Stimulated activated CD4-positive, alpha-beta T cell treated with anti-CD3 and anti-CD28 coated beads, Interleukin-1b, Interleukin-23, amount 100 ng/mL, for 1 hour (primary cell): ENCODE measurements at places on chromosomes 12 and 14.

GRCh38 chr12:76690921-76691700, 72.8 kb upstream of the ZDHHC17 start:
- no peak for DNase-seq

DNA sequence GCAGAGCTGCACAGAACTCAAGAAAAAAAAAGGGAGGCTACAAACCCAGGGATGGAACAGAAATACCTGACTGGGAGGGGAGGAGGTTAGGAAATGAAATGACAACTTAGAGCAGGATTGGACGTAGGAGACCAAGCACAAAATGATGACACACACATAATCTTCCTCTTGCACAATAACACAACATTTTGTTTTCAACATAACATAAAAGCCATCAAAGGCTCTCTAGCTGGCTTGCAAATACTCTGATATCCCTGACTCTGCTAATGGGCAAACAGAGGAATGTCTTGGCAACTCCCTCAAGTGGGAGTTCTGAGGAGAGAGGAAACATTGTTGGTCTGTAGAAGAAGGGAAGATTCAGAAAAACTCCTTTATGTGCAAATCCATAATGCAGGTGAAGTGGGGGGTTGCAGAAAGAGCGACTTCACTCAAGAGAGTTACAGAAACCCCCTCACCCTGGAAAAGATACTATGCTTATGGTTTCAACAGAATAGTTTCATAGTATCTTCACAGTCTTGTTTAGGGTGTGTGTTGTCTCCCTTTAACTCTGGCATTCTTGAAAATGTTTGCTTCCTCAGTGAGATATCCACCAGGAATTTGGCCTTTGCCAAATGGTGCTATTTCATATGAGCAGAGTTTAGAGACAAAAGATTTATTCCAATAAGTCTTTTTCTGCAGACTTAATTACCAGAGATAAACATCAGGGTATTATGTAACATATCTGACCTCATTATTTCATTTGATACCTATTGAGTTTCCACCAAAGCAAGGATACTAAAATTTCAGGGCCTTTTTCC, 43.8 kb upstream of the LTBP2 start:
- no peak for DNase-seq

DNA sequence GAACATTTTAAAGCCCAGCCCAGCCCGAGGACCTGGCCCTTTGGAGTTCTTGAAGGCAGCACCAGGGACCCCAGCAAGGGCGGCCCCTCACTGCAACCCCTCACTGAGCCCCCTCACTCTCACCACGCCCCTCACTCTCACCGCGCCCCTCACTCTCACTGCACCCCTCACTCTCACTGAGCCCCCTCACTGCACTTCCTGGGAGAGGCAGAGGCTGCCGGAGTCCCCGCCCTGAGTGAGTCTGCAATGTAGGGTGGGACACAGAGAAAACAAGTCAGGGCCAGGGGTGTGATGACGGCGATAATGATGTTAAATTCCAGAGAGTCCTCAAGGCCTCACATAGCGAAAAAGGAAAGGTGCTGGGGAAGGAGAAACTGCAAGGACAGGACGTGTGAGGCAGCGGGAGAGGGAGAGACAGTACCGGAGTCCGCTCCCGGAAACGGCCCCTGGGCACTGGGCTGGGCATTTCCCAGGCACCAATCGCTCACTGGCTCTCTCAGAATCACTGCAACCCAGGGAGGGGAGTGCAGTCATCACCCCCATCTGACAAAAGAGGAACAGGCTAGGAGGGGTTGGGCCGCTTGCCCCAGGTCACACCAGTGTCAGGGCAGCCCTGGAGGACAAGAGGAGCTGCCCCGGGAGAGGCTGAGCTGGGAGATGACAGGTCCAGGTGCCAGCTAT, 24.9 kb downstream of the CCDC88C start:
- DNase-seq = no peak

DNA sequence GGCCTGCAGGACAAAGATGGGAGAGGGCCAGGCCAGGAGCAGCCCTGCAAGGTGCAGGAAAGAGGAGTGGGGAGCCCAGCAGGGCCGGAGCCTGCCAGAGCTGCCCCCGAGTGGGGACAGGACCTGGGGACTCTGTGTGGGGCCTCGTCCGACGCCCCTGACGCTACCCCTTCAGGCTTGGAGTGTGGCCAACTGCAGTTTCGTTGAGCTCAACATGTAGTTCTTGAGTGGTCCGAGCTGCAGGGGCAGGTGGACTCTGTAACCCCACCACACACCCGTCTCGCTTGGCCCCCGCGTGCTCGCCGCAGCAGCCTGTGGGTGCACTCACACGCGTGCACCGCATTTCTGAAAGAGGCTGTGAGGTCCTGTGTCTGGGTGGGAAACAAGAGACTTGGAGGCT, 2.0 kb downstream of the ASPG start:
- no peak for DNase-seq

DNA sequence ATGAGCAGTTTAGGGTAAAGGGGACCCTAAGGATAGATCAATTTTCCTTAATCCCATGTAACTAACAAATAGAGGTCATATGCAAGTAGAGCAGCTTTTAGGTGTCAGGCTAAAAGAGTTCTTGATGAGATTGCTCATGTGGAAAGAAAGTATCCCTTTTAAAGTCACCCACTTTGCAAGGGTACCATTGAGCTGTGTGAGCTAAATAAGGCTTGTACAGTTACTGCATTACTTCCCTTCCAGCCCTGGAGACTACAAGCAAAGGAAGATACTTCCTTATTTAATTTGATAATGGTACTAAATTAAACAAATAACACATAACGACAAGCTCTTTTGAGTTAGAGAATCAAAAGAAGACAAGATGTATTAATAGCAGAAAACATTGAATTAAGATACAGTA, 191.7 kb downstream of the TMX1 start:
- no peak for DNase-seq

GRCh38 chr12:29103539-29103974, 45.5 kb upstream of the FAR2 start:
- no peak for DNase-seq

- DNase-seq = no peak
Measured at GRCh38 chr14:98714626-98715425, 557.2 kb downstream of the BCL11B start.

DNA sequence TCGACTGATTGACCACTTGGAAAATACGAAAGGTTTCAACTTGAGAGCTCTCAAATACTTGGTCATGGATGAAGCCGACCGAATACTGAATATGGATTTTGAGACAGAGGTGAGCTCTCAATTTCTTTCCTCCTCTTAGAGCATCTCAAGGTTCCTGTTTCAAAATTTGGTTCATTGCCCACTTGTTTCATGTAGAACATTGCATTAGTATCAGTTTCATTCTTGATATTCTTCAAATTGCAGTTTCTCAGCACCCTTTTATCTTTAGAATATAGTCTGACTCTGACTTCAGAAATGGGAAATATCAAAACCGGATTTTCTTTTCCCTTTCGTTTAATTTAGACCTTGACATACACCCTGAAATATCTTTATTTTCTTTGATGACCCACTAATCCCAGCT, 8.8 kb downstream of the DDX47 start:
- no peak for DNase-seq

- DNase-seq = no peak
Measured at GRCh38 chr14:91412939-91413338, 4.7 kb downstream of the CCDC88C start.

DNA sequence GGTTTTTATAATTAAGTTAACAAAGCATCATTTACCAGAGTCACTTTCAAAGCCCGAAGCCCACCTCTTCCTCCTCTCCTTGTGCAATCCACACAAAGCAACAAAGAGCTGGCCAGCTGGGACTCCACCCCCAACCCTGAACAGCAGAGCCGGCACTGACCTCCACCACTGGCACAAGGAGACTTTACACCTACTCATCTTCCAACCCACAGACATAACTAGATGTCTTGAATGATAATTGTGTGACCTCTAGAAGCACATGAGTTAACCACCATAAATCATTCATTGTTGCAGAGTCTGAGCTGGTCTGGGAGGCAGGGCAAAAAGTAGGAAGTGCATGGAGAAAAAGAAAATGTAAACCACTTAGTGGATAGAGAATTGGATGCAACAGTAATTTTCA, 72.2 kb downstream of the ST8SIA1 start:
- no peak for DNase-seq

DNA sequence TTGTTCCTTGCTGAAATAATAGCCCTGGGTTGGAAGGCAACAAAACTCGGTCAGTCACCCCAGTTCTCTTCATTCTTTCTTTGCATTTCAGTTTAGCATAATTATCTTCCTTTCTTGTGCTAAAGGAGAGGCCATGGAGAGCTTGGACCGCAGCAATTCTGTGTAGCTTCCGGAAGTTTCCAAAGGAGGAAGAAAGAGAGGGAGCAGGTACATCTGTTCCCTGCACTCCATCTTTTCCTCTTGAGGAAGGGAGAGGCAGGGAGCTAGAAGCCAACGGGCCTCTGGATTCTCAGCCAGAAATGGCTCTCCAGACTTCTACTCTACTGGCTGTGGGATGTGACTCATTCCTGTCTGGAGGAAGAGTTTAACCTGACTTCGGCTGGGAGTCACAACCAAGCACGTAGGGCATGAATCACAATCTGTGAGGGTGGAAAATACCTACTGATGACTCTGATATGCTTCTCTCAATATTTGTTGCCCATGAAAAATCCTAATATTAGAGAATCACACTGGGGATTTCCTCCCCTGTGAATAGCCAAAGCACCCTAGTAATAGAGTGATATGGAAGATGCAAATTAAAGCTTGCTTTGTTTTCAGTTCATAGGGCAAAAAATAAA, 17.0 kb downstream of the ANO6 start:
- no peak for DNase-seq

DNA sequence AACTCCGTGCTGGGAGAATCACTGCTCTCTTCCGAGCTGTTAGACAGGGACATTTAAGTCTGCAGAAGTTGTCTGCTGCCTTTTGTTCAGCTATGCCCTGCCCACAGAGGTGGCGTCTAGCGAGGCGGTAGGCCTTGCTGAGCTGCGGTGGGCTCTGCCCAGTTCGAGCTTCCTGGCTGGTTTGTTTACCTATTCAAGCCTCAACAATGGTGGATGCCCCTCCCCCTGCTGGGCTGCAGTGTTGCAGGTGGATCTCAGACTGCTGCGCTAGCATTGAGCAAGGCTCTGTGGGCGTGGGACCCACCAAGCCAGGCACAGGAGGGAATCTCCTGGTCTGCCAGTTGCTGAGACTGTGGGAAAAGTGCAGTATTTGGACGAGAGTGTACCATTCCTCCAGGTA, 43.7 kb downstream of the GPR137C start:
- no peak for DNase-seq

DNA sequence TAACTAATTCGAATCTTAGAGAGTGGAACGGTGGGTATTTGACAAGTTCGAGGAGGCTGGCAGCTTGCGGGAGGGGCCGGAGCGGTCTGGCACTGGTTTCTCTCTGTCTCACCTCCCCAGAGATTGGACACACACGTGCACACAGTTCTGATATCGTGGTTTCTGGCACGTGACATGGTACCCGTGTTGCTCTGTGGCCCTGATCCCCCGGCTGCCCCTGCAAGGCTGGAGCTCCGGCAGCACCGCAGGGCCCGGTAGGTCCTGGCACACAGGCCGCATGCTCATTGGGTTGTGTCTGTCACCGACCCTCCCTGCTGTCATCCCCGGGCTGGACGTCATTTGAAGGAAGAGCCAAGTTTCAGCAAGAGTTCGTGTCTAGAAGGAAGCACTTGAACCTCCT, 82.7 kb downstream of the PPP2R5C start:
- DNase-seq = no peak

DNA sequence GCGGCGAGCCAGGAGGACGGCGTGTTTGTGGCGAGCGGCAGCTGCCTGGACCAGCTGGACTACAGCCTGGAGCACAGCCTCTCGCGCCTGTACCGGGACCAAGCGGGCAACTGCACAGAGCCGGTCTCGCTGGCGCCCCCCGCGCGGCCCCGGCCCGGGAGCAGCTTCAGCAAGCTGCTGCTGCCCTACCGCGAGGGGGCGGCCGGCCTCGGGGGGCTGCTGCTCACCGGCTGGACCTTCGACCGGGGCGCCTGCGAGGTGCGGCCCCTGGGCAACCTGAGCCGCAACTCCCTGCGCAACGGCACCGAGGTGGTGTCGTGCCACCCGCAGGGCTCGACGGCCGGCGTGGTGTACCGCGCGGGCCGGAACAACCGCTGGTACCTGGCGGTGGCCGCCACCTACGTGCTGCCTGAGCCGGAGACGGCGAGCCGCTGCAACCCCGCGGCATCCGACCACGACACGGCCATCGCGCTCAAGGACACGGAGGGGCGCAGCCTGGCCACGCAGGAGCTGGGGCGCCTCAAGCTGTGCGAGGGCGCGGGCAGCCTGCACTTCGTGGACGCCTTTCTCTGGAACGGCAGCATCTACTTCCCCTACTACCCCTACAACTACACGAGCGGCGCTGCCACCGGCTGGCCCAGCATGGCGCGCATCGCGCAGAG, 873 bp downstream of the PLXNC1 start:
- DNase-seq = no peak

- no peak for DNase-seq
Measured at GRCh38 chr12:110314308-110314707, 33.3 kb downstream of the ATP2A2 start.

GRCh38 chr14:92589213-92589852, 75.8 kb downstream of the RIN3 start:
- no peak for DNase-seq

GRCh38 chr14:81990312-81990761, 456.7 kb upstream of the SEL1L start:
- DNase-seq = no peak

GRCh38 chr12:54071942-54072341, 18.3 kb downstream of the HOXC4 start:
- no peak for DNase-seq

DNA sequence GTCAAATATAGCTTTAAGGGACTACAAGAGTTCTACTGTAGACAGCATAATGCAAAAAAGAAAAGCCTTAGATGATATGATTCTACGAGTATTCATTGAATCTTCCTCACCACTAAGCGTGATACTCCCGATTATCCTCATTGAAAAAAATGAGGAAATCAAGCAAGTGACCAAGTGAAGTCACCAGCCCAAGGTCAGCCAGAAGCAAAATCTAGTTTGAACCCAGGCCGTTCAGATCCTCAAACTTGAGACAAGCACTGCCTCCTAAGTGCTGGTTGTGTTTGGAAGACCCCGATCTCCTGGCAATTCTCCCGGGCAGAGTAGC, 845 bp downstream of the GIT2 start:
- DNase-seq = no peak

DNA sequence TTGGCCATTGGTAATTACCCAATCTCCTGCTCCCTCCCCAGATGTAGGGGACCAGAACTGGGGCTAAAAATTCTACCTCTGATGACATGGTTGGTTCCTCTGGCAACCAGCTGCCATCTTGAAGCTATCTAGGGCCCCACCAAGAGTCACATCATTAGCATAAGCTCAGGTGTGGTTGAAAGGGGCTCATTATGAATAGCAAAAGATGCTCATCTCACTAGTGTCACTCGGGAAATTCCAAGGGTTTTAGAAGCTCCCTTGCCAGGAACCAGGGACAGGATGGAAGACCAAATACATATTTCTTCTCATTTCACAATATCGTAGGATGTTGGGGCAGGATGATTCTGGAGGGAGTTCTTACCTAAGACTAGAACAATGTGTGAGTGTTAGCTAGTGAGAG, 38.6 kb downstream of the EID3 start:
- no peak for DNase-seq

DNA sequence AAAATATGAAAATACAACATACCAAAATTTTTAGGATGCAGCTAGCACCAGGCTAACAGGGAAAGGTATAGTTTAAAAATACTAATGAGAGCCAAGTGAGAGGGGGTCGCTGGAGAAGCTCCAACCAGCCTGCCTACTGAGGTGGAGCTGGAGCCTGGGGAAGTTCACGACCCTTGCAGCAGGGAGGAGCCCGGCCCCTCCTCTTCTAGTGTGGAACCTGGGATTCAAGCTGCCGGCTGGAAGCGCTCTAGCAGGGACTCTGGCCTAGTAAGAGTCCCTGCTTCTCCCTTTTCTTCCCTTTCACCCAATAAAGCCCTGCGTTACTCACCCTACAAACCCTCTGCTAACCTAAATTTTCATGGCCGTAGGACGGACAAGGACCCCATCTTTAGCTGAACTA, 5.0 kb upstream of the KCNK13 start:
- DNase-seq = no peak
